ENCODE measurements at places on chromosomes 16 and 17. TPM values are rescaled to one million over a fixed set of nuclear protein-coding genes. Genes with fewer than 3 reads are reported as not detected.

The CHST6 gene
- total RNA-seq: 0.37 TPM

The OTOA gene
- total RNA-seq: under 0.01 TPM

The EVPLL gene
- total RNA-seq: not detected

The ACSM2A gene
- total RNA-seq: not detected

The PIK3R6 gene
- not detected for total RNA-seq

The PSMC3IP gene
- 8.0 TPM for total RNA-seq

The SALL1 gene
- 1.1 TPM for total RNA-seq

The ABI3 gene
- under 0.01 TPM for total RNA-seq

The TBC1D3D gene
- 0.59 TPM for total RNA-seq

The PRR29 gene
- total RNA-seq: 0.73 TPM

The PPP1R27 gene
- not detected for total RNA-seq

The ACSM5 gene
- 8.5 TPM for total RNA-seq

The NATD1 gene
- total RNA-seq: 3.3 TPM

The KCNH4 gene
- total RNA-seq: not detected

The TUBG1 gene
- total RNA-seq: 55.9 TPM

The DPEP2 gene
- not detected for total RNA-seq

The GRAPL gene
- not detected for total RNA-seq

The PNMT gene
- total RNA-seq: not detected

The ZNF830 gene
- total RNA-seq: 9.4 TPM

The C1QTNF8 gene
- total RNA-seq: not detected

The YBX2 gene
- not detected for total RNA-seq
